ENCODE measurements at places on chromosomes 5 and 9.

- no peak for DNase-seq
Measured at GRCh38 chr9:20988061-20988460, 43.4 kb downstream of the HACD4 start.

DNA sequence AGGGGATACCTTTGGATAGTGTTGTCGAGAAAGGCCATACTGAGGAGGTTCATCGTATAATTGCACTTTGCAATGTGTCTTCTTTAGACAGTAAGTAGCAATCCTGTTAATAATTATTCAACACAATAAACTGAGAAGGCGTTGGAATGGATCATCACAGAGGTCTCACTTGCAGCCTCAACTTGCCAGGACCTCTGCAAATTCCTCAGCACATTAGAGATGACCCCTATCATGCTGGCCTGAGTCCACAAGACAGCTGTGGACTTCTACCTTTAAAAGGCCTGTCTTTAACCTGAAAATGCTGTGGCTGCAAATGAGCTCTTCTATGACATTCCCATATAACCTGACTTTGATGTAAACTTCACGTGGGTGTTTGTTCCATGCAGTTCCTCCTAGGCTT, 14.1 kb downstream of the SH3TC2 start:
- no peak for DNase-seq

GRCh38 chr9:136442265-136442664, 2.6 kb upstream of the INPP5E start:
- DNase-seq, result no peak

DNA sequence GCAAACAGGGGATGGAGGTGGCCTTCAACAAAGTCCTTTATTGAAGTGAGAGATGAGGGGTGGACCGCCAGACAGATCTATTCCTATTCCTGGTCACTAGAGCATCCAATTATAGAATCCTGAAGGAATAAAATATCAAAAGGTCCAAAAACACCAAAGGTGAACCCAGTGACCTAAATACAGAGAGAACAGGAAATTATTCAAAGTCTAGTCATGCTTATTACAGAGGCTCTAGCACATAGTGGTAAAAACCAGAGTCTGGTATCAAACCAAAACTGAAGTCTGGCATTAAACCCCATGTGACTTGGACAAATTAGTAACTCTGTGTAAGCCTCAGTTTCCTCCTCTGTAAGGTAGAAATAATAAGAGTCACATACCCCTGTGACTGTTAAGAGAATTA, 100.5 kb upstream of the SNX2 start:
- no peak for DNase-seq

DNA sequence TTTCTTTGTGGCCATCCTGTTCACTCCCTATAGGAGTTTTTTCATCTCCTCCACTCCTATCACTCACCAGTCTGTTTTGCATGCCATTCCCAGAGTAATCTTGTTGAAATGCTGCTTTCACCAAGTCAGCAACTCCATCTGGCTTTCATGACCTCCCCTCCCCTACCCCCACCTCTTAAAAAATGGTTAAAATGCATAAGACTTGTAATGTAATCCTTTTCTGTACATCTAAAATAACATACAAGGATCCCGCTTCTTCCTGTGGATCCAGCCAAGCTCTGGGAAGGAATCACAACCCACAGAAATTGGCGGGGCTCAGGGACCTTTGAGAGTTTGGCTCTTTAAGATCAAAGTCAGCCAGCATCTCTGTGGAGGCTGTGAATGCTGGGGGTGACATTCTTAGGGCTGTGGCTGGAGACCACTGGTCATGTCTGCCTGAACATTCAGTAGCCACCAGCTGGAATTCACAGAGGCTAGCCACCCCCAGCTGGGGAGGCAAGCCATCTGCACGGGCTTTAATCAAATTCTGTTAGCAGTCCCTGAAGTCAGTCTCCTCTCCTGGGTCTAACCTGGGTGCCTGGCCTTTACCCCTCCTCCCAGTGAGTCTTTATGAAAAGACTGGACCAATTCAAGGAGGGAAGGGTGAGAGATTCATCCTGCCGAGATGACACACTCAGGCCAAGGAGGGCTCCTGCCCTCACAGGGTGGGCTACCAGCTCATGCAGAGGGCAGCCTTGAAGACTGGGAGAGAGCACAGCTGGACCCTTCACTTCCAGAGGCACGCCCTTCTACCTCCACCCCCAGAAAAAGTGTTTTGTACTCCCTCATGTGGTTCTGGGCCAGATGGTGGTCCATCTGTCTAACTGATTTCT, 132.9 kb downstream of the LIFR start:
- DNase-seq, result no peak

GRCh38 chr5:97224112-97224750, 41.2 kb upstream of the RIOK2 start:
- DNase-seq, result no peak

GRCh38 chr9:133188006-133188842, 20.8 kb downstream of the OBP2B start:
- peak; percentile 9 for DNase-seq

- no peak for DNase-seq
Measured at GRCh38 chr9:134306636-134307600, 19.3 kb upstream of the RXRA start.

GRCh38 chr9:130665029-130665430, 636 bp downstream of the PRDM12 start:
- no peak for DNase-seq

- DNase-seq, result peak; percentile 32
Measured at GRCh38 chr9:91334053-91334452, 27.7 kb downstream of the AUH start.

- DNase-seq, result no peak
Measured at GRCh38 chr5:115801984-115802383, 14.5 kb downstream of the CDO1 start.

GRCh38 chr9:37923796-37924427, 20.0 kb upstream of the SLC25A51 start:
- DNase-seq, result no peak

- no peak for DNase-seq
Measured at GRCh38 chr5:76351176-76351575, 51.9 kb upstream of the IQGAP2 start.

- no peak for DNase-seq
Measured at GRCh38 chr5:4949108-4949507, 191.0 kb upstream of the ADAMTS16 start.

DNA sequence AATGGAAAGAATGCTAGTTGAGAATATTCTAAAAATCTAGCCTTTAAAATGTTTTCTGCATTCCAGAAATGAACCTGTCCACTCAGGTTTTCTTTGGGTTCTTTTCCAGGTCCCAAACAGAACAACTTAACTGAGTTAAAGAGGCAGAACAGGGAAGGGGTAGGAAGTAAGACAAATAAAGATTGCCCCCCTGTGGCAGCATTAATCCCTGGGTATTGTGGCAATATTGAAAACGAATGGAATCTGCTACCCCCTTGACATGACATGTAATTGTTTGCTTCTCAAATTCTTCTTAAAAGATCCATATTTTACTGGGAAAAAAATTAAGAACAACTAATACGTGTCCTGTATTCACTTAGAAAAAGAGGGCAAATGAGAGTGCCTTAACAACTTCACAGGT, 9.3 kb upstream of the RBM22 start:
- DNase-seq, result peak; percentile 6

DNA sequence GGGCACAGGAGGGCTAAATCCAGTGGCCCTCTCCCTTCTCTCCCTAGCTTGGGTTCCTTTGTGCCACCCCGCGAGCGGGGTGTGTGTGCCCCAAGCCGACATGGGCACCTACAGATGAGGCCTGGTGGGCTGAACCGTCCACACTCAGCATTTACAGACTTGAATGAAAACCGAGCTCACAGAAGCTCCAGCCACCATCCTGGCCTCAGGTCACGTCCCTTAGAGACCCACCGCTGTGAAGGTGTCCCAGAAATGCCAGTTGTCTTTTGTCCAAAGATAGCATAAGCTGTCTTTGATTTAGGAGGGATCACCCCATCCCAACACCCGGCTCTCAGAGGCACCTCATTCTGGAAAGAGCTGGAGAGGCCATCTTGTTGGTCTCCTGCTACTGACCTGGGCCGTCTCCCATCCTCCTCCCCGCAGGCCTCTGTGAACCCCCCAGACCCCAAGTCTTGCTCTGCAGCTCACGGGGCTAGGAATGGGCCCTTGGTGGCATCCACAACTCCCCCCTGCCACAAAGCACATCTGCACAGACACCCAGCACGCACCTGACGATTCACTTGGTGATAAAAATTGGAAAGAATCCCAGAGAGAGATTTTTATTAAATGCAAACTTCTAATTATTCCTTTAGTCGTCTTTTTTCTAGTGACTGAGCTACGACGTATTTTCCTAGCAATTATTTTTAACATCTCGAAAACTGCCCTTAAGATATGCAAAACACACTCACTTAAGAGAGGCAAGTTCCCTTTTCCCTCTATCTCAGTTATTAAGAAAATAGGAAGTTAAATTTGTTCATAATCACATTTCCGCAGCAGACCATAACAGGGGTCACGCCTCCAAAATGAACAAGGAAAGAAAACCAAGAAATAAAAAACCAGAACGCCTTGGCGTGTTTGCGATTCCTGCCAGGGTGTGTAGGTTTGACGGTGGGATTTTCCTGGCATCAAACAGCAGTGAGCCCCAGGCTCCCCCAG, 80.5 kb upstream of the LMX1B start:
- no peak for DNase-seq

GRCh38 chr5:163433271-163433670, 4.1 kb upstream of the CCNG1 start:
- no peak for DNase-seq

DNA sequence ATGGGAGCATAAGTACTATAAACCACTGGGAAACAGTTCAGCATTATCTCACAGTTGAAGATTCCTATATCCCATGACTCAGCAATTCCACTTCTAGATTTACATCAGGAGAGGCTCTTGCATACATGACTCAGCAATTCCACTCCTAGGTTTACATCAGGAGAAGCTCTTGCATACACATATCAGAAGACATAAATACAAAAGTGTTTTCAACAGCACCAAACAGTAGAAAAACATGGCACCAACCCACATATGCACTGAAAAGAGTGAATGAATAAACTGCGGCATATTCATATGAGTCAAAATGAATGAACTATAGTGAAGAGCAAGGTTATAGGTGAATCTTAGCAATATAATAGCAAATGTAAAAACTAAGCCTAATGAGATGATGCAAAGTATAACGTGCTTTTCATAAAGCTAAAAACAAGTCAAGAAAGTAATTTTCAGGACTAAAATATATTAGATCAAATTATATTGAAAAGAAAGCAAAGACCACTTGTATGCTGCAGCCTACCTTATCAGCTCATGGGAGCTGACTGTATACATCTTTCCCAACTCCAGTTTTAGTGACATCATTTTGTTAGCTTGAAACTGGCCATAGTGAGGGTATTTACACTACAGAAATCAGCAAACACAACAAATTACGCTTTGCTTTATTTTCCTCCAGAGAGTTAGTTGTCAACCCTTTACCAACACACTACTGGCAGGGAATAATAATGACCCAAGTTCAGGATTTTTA, 95.8 kb downstream of the ANKRD18B start:
- DNase-seq, result peak; percentile 20

- no peak for DNase-seq
Measured at GRCh38 chr5:17187011-17187785, 30.2 kb upstream of the BASP1 start.

DNA sequence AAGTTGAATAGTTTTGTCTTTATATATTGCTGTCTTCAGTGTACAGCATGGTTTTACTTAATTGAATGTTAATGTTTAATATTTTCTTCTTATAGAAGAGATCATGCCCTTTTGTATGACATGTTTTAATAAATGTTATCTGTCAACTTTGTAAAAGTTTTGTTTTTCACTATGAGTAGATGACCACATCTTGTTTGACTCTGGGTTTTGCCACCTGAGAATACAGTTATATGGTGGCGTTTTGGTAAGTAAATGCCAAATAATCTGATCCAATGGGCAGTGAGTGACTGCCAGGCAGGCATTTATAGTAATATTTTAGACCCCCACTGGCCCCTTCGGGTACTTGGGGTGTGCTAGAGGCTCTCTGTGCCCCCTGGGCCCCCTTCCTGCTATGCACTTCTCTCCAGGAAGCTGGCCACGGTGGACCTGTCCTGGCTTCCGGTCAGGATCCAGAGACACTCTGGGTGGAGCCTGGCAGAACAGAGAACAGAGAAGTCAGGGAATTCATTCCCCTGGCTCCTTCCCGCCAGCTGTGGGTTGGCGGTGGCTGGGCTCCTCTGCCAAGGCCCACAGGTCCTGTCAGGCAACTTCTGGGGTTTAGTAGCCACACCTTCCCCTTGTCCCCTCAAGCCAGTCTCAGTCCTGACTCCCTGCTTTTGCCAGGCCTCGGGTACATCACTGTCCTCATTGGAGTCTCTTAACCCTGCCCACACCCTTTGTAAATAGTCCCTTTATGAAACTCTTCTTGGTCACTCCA, 22.2 kb upstream of the ZBTB34 start:
- DNase-seq, result peak; percentile 36

DNA sequence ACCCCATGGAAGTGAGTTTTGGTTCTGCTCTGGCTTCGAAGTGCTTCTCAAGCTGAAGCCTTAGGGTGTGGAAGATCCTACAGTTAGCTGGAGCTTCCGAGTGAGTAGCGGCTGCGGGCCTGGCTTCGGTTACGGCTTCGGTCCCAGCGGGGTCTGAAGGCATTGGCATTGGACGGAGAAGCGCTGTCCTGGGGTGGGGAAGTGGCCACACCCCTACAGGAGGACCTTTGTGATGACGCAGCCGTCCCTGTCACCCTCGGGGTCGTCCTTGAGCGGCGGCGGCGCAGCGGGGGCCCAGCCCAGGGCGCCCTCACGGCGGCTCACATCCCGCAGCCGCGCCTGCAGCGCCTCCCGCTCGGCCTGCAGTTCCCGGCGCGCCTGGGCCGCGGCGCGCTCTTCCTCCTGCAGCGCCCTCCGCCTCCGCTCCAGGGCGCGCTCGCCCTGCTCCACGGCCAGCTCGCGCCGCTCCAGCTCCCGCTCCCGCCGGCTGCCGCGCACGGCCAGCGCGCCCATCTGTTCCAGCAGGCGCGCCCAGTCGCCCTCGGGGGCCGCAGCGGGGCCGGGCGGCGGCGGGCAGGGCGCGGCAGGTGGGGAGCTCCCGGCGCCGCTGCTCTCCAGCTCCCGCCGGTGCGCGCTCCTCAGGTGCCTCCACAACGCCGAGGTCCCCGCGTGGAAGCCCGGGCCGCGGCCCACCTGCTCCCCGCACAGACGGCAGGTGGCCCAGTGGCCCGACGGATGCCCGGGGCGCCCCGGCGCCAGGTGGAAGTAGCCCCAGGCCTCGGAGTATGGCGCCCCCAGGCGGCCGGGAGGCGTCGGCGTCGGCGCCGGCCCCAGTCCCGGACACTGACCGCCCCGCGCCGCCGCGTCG, 9.9 kb downstream of the ZBED3 start:
- DNase-seq, result peak; percentile 73

- DNase-seq, result no peak
Measured at GRCh38 chr5:179607160-179607931, 16.1 kb downstream of the HNRNPH1 start.

DNA sequence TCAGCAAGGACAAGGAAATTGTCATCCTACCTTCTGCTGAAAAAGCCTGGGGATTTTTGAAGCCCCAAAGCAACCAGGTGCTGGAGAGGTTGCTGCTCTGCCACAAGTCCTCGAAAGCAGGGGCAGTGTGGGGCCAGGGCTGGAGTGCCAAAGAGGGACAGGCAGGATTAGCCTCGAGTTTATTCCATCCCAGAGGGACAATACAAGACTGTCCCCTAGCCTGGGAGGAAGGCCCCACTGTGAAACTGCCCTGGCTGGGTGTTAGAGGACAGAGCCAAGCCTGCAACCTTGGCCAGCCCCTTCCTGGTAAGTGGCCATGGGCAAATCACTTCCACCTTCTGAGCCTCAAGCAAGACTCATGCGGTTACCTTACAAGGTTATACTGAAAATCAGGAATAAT, 55.1 kb downstream of the WHRN start:
- no peak for DNase-seq
